HTR-8/SVneo (cell line): ENCODE measurements at places on chromosomes 5 and 9.

- no peak for DNase-seq
These were observed 29.4 kb downstream of the ZCCHC7 start for GRCh38 chr9:37149666-37150308.

DNA sequence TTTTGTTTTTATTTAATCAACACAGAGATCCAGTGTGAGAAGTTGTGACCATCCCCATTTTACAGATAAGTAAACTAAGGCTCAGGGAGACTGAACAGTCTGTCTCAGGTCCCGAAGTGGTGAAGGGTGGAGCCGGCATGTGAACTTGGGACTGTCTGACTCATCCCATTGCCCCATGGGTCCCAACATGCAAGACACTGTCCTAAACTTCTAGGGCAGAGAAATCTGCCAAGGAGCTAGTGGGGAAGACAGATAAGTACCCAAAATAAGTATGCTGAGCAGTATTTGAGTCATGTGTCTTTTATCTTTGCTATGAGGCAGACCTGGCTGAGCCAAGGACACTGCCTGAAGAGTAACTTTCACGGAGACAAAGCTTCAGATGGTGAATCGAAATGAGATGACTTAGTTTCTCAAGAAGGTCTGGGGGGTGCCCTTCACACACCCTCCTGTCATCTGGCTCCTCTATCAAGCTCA is 64.3 kb upstream of the SLC25A51 start:
- no peak for DNase-seq

DNA sequence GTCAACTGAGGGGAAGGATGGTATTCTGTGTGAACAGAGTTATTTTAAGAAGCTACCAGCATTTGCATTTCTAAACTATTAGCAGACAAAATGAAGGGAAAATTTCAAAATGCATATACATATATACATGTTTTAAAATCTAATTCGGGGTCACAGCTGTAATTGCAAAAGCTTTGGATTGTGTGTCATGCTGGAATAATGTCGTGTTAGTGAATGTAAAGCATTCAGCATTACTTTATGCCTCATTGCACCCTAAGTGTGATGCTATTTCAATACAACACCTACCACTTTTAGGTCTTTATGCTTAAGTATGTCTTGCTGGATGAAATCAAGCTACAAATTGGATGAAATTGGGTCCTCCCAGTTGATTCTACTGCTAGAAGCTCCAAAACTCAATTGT is 687.6 kb upstream of the MEF2C start:
- DNase-seq, result no peak

- DNase-seq, result no peak
These were observed 106.1 kb downstream of the CDH9 start for GRCh38 chr5:26932238-26932637.

GRCh38 chr5:104199771-104200170 is 637.2 kb upstream of the NUDT12 start:
- no peak for DNase-seq

GRCh38 chr5:90549729-90550275 is 8.8 kb upstream of the ADGRV1 start:
- DNase-seq, result no peak

- DNase-seq, result no peak
These were observed 29.1 kb downstream of the GFPT2 start for GRCh38 chr5:180323941-180324600.

DNA sequence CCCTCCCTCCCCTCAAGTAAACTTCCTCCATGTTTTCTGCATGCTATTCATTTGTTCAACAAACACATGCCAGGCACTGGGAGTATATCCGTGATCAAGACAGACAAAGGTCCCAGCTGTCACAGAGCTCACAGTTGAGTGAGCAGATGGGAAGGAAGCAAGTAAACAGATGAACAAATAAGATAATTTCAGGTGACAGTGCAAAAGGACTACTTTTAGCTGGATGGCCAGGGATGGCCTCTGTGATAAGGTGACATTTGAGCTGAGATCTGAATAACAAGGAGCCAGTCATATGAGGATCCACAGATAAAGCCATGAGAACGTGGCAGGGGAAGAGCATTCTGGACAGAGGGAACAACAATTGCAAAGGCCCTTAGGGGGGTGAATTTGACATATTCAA is 121.7 kb upstream of the RAD23B start:
- DNase-seq, result no peak

DNA sequence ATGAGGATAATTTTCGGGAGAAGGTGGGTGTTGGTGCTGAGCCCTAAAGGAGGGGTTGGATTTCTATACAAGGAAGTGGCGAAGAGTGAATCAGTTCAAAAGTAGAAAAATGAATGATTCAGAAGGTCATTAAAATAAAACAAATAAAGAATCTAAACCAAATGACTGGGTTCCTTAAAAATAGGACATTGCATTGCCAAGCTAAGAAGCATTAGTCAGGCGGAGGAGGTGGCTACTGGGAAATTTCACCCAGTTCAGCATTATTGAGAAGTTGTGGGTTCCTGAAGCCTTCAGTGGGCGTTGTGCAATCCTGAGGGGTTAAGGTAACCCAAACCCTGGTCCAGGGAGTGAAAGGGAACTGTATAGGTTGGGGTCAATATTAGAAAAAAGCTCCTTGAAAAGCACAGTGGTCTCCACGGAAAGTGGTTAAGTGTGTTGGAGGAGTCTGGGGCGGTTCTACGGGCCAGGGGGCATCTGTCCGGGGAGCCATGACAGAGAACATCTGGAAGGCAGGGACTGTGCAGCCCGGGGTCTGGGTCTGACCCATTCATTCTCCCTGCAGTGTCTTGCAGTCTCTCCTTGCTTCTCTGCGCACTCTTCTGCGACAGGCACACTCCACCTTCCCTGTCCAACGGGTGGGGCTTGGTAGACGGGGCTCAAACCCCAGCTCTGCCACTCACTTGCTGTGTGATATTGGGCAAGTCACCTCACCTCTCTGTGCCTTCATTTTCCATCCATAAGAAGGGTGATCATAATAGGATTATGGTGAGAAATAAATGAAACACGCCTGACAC is 27.6 kb upstream of the DUSP1 start:
- DNase-seq, result peak; percentile 46

DNA sequence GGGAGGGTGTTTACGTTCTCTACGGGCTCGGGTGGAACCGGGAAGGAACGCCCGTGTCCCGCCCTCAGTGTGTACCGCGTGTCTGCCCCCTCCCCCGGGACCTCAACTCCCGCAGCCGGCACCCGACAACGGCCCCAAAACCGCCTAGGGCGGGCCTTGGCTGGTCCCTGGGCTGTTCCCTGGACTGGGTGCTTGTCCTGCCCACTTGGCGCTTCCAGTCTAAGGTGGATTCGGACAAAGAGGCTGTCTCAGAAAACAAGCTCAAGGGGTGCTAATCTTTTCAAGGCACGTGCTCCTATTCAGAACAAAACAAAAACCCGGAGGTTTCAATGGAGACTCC is 379 bp upstream of the CLK4 start:
- no peak for DNase-seq

- no peak for DNase-seq
These were observed 61.6 kb downstream of the SEMA4D start for GRCh38 chr9:89436326-89436725.

GRCh38 chr5:79666758-79667157 is 22.9 kb upstream of the CMYA5 start:
- DNase-seq, result no peak

DNA sequence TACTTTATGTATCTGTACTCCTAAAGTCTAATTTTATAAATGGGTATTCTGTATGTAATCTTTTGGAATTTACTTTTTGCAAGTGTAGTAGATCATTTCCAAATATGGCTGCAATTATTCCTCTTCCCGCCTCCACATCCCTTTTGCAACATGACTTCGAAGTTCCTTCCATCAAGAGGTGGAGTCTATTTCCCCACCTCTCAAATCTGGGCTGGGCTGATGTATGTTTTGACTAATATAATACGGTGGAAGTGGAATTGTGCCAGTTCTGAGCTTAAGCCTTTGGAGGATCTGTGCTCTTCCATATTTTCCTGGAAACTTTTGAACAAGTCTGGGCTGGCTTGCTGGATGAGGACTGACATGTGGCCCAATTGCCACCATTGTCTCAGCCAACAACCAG is 155.9 kb downstream of the FGF18 start:
- DNase-seq, result no peak

GRCh38 chr9:127867356-127868277 is 9.9 kb downstream of the AK1 start:
- no peak for DNase-seq

- DNase-seq, result no peak
These were observed 457.5 kb downstream of the TAF11L14 start for GRCh38 chr5:18091758-18092157.

DNA sequence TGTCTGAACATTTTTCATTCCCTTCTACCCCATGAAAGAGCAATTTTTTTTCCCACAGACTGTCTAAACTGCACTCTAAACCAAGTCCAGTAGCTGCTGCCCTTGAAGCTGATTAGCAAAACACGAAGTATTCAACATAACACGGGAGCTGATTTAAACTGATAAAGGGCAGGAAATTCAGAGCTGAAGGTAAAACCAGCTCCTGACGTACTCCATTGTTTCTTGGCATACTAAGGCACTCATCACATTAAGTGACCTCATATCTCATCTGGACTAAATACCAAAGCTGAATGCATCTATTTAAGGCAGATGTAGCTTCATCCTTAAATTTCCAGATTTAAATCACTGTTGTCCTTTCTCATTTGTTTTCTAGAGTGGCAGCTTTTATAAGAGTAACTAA is 12.0 kb downstream of the GDF9 start:
- no peak for DNase-seq

DNA sequence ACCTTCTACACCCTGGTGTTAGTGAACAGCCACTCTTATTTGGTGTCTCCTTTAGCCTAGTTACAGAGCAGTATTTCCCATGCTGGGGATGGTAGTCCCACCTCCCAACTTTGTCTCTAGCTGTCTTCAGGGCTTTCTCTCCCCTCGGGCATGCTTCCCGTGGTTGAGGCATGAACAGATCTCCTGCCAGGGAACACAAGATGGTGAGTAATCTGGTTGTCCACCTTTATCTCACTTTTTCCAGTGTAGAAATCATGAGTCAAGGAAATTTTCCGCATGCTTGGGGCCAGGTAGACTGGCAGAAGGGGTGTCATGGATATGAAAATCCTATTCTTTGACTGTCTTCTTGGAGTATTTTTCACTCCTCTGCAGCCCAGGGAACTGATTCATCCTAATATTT is 532.9 kb downstream of the ANXA1 start:
- DNase-seq, result no peak

DNA sequence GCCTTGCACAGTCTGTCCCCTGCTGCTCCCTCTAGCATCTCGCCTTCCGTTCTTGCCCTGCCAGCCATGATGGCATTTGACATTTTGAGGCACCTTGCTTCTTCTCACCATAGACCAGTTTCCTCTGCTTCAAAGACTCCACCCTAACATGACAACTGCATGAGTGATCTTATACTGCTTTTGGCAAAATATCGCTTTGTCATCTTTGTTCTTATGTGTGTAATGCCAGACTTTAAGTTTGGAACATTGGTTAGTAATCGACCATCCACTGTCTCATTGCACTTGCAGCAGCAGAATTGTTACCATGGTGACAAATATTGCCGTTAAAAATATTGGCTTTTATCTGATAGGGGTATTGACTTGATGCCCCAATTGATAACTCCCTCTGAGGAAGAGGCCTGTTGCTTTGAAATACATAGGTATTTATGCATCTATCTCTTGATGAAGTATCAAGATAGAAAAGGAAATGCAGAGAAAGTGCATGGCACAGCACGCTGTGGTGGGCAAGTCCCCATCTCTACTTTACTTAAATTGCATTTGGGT is 6.8 kb downstream of the GARIN3 start:
- DNase-seq, result no peak
